OCI-LY7 (cell line): ENCODE measurements at places on chromosomes 2 and 18. TPM values are rescaled to one million over a fixed set of nuclear protein-coding genes. Genes with fewer than 3 reads are reported as not detected.

Gene SIX2
- total RNA-seq: not detected in 2 replicates

DNA sequence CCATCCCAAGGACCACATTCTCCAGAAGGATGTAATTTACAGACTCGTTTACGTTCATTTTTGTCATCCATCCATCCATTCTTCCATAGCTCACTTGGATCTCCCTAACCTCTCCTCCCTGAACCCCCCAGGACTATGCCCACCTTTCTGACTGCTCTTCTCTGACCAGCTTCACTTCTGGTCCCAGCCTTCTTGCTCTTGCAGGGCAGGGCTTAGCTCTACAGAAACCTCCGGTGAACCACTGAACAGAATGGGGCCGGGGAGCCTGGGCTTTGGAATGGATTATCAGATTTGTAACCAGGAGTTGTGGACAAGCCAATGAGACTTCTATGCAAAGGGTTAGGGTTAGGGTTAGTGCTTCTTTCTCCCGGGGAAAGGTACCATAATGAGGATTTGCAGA lies 95.0 kb downstream of the TGFA start:
- no peak for DNase-seq

Gene ASPRV1
- 0.77 and 1.3 TPM in 2 replicates for total RNA-seq

DNA sequence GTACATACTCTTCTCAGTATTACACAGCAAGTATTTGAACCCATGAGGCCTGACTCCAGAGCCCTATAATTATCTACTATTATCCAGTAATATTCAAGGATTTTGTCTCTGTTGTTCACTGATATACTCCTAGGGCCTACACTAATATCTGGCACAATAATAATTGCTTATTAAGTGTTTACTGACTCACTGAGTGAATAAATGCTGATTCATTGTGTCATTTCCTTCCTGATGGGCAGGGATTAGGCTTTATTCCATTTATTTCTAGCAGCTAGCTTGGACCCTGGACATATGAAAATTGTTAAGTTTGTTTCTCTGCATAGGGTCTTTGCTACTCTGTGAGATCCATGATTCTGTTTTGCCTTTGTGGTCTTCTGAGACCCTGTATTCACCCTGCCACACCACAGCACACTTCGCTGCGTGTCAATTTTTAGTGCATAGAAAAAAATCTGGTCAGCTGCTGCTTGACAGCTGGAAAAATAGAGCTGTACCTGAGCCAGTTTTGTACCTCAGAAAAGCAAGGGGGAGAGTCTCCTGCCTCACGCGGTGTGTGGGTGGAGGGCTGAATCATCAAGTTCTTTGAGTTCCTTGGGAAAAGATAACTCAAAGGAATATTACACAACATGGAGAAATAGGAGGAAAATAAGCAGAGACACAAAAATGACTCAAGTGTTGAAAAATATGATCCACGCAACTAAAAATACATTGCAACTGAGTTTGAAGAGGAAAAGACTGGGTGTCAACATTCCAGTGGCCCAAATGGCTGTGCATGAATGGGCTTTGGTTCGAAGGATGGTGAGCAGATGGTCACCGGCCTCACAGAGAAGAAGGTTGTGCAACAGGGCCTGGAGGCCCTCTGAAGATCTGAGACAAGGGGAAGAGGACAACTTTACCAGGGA lies 18.9 kb upstream of the DPP4 start:
- no peak for DNase-seq

GRCh38 chr18:36693931-36694620 lies 134.7 kb downstream of the TPGS2 start:
- no peak for DNase-seq

GRCh38 chr2:212424082-212424481 lies 114.5 kb downstream of the ERBB4 start:
- DNase-seq: no peak

DNA sequence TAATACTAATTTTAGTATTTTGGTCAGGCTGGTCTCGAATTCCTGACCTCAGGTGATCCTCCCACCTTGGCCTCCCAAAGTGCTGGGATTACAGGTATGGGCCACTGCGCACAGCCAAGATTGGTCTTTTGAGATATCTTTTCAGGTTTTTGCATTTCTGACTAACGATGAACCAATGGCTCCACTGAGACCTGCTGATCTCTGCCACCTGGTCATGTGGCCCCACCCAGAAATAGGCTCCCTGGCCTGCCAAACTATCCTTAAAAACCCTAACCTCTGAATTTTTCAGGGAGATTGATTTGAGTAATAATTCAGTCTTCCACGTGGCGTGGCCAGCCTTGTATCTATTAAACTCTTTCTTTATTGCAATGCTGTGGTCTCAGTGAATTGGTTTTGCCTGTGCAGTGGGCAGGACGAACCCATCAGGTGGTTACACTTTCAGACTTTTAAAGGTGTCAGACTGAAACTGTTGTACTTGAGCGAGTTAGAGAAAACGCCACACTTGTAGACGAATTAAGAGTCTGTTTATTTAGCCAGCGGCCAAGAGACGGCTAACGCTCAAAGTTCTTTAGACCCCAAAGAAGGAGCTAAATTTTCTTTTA lies 85.8 kb upstream of the MSH6 start:
- peak; percentile 79 for DNase-seq

- no peak for DNase-seq
Observed at GRCh38 chr2:172090044-172090961, 5.0 kb downstream of the DLX1 start.

GRCh38 chr2:68901199-68901514 lies 30.0 kb upstream of the BMP10 start:
- DNase-seq: peak; percentile 20

GRCh38 chr2:9809448-9810088 lies 33.7 kb upstream of the TAF1B start:
- DNase-seq: no peak

DNA sequence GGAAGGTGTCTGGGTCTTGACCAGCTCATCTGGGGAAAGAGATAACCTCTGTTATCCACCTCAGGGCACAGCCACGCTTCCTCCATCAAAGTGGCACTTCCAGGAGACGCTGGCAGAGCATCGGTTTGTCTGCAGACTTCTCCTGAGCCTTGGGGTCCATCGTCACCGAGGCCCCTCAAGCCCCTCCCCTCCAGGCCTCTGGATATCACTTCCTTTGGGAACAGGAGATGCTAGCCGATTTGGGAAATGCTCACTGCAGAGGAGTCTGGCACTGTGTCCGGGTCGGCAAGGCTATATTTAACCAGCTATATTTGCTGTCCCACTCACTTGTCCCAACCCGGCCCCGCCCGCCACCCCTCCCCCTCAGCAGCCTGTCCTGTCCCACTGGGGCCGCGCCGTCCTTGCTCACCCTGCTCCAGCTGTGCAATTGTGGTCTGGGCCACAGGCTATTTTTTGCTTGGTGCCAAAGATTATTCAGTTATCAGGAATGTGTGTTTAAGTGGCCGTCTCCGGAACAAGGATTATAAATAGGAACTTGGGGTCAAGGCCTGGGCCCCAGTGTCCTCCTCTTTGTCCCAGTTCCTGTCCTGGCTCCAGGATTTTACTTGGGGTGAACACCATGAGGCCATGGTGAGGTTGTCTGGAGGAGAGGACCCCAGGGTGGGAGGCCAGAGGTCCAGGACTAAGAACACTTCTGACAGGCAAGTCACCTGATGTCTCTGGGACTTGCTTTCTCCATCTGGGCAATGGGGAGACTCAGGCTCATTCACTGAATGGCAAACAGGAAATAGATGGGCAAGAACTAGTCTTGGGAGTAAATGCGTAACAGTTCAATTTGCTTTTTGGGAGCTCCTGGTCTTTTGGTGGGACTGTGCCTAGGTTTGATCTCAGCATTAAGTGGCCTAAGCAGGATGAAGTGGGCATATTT lies 263.6 kb downstream of the DYSF start:
- DNase-seq: no peak

- DNase-seq: no peak
Observed at GRCh38 chr2:8219096-8219495, 462.8 kb upstream of the ID2 start.

Gene ACADL
- total RNA-seq: not detected in 2 replicates

GRCh38 chr2:67881816-67882215 lies 181.0 kb downstream of the C1D start:
- DNase-seq: no peak

Gene BCL11A
- total RNA-seq: 163 and 167 TPM in 2 replicates

DNA sequence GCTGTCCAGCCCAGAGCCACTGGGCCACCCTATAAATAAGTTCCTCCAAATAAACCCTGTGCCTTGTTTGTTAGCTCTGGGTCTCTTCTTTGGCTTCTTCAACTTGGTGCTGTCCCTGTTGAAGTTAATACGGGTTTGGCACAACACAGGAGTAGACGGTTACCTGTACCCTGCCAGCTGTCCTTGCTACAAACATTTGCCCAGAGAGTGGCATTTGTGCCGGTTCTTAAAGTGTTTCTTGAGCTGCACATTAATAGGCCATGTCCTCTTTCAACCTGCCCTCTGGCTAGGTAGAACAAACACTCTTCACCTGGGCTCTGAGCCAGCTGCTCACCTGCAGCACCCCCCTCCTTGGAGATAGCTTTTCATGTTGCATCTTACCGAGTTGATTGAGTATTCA lies 139.2 kb downstream of the NEDD4L start:
- DNase-seq: no peak

Gene FAM161A
- total RNA-seq: 4.6 and 6.3 TPM in 2 replicates

DNA sequence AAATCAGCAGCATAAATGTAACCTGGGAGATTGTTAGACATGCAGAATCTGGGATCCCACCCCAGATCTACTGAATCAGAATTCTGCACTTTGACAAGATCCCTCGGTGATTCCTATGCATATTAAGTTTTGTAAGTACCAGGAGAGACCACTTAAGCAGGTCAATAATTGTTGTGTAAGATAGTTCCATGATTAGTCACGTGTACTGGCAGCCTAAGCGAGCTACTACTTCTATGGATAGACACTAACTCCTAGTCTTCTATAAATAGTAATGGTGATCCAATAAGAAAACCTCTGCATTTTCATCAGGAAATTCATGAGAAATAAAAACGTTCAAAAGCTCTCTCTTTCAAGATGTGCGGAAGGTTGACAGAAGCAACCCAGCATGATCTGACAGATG lies 988.2 kb upstream of the CHAC2 start:
- DNase-seq: no peak

GRCh38 chr2:191552066-191552465 lies 125.9 kb upstream of the NABP1 start:
- DNase-seq: no peak

Gene CNGA3
- total RNA-seq: not detected in 2 replicates

- no peak for DNase-seq
Observed at GRCh38 chr2:106338043-106338442, 130.2 kb downstream of the RGPD3 start.

- DNase-seq: no peak
Observed at GRCh38 chr2:231222318-231223000, 24.0 kb downstream of the ARMC9 start.

GRCh38 chr2:237432484-237433092 lies 18.6 kb upstream of the COL6A3 start:
- no peak for DNase-seq

DNA sequence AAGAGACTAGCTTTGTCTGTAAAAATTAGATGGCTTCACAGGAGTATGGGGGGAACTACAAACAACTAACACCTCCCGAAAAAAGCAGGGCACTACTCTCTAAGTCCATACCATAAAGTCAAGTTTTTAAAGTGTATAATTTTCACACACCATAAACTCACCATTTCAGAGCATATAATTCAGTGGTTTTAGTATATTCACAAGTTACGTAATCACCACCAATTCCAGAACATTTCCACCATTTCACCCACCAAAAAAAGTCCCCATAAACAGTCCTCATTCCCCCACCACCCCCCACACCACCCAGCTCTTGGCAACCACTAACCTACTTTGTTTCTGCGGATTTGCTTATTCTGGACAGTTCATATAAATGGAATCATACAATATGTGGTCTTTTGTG lies 33.8 kb downstream of the CFAP36 start:
- no peak for DNase-seq

- no peak for DNase-seq
Observed at GRCh38 chr2:23631389-23631788, 246.4 kb downstream of the KLHL29 start.

Gene DLX1
- not detected in 2 replicates for total RNA-seq

Gene SRD5A2
- not detected in 2 replicates for total RNA-seq

Gene INHA
- total RNA-seq: not detected in 2 replicates

- no peak for DNase-seq
Observed at GRCh38 chr2:157414050-157414449, 29.8 kb downstream of the CYTIP start.
